ENCODE measurements at places on chromosomes 7 and 10.

GRCh38 chr7:2513702-2514101 is 5.9 kb upstream of the LFNG start:
- no peak for DNase-seq

GRCh38 chr7:138903859-138904435 is 77.2 kb downstream of the KIAA1549 start:
- no peak for DNase-seq

GRCh38 chr7:133763076-133763640 is 364.0 kb upstream of the LRGUK start:
- DNase-seq, result no peak

DNA sequence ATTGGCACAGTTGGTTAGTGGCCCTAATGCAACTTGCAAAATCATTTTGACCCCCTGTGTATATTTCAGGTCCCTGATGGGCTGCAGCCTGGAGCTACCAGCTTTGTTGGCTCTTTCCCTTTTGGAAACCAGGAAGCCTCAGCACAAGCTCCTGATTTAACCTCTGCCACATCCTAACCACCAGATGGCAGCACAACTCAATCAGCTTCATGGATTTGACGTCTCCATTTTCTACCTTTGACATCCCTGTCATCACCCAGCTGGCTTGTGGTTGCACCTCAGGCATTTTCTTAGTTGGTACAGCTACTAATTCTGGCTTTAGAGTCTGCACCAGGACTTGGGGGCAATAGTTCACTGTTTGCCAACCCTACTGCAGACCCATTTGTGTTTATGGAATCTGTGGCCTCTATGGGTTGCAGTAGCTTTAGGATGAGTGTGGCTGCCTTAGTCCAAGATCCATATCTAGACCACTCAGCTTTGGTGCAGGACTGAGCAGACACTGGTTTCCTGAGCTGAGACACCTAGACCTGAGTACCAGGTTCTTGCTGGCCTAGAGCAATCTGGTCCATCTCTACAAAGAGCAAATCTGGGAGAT is 456.2 kb downstream of the REEP3 start:
- peak; percentile 79 for DNase-seq

DNA sequence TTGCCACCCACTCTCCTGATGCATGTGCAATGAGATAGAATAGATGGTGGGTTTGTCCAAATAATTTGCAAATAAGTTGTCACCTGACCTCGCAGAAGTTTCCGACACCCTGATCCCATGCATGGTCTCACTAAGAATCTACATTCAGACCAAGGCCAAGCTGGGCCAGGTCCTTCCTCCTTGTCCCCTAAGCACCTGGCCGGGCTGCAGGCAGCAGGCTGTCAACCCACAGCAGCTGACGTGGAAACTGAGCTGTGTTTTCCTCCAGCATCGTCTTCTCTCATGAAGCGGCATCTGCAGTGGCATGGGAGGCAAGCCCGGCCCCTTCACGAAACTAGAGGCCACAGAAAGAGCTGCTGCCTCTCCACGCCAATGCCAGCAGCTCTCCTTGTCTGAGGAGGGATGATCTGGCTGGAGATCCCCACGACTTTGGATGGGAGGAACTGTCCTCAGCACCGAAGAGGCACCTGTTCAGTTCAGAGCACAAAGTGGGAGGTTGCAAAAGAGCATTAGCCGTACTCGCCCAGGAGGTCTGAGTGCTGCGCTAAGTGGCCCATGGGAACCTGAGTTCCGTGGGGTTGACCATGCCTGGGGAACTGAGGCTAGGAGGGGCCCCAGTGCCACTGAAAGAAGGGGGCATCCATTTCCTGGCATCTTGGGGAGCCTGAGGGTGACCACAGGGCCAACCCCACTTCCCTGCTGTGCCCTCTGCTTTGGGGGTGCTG is 110.5 kb upstream of the INSIG1 start:
- no peak for DNase-seq

DNA sequence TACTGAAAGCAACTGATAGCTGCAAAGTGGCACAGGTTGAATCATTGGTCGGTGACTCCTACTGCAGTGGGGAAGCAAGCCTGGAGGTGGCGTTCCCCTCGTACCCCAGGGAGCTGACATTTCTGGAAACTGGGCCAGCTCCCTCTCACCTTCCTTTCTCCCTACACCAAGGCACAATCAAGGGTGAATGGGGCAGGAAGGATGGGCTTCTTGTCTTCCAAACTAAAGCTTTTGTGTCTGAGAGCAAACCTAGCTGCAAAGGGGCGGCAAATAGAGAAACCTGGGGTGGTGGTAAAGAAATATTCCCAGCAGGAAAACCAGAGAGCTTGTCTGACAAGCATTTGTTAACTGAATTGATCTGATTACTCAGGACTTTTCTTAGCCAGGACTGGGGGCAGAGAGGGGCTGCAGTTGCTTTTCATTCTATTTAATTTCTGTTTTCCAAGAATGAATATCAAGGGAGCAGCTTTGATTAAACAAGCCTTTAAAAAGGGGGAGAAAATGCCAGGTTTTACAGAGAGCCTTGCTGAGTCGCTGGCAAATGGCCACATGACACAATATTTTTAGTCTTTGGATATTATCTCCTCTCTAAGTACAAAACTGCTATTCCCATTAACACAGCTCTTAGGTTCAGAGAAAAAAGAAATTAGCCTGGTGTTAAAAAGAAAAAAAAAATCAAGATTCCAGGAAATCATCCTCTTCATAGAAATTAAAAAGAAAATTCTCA is 27.8 kb downstream of the CDHR3 start:
- DNase-seq, result no peak

DNA sequence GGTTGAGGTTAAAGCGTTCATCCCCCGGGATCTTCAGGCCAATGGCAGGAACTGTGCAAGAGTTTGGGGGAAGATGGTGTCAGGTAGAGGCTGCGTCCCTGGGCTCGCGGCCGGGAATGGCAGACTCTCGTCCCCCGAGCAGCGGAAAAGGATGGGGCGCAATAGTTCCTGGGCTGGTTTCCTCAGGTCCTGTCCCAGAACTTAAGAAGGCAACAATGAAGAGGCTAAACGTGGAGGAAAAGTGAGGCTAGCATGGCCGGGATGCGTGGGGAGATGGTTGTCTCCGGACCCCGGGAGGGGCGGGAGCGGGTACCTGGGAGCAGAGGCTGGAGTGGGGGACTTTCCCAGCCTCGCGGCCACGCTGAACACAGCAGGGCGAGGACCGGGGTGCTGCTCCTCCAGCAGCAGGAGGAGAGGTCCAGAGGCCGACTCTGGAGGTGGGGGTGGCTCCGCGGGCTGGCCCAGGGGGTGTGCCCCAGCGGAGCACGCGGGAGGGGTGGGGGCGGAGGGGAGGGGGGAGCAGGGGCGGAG is 882 bp downstream of the IRF5 start:
- DNase-seq, result no peak

- no peak for DNase-seq
Measured at GRCh38 chr7:33837356-33837851, 67.9 kb upstream of the BMPER start.

DNA sequence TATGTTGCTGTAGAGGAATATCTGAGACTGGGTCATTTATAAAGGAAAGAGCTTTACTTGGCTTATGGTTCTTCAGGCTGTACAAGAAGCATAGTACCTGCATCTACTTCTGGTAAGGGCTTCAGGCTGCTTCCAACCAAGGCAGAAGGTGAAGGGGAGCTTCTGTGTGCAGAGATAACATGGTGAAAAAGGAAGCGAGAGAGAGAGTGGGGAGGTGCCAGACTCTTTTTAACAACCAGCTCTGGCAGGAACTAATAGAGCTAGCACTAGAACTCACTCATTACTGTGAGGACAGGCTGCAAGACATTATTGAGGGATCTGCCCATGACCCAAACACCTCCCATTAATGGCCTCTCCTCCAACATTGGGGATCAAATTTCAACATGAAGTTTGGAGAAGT is 94.5 kb downstream of the KIF20B start:
- DNase-seq, result no peak

- no peak for DNase-seq
Measured at GRCh38 chr7:66641526-66641871, 12.8 kb downstream of the KCTD7 start.

DNA sequence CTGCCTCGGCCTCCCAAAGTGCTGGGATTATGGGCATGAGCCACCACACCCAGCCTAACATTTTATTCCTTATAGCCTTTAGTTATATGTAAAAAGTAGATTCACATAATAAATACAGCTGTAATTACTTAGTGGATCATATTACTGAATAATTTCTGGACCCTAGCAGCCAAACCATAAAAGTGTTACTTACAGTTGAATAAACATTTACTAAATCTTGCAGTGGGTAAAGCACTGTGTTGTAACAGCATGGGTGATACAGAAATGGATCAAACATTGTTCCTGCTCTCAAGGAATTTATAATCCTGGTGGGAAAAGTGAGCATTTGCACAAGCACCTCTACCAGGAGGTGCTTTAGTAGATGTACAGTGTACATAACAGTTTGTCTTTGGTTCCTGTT is 25.0 kb downstream of the BPGM start:
- no peak for DNase-seq

DNA sequence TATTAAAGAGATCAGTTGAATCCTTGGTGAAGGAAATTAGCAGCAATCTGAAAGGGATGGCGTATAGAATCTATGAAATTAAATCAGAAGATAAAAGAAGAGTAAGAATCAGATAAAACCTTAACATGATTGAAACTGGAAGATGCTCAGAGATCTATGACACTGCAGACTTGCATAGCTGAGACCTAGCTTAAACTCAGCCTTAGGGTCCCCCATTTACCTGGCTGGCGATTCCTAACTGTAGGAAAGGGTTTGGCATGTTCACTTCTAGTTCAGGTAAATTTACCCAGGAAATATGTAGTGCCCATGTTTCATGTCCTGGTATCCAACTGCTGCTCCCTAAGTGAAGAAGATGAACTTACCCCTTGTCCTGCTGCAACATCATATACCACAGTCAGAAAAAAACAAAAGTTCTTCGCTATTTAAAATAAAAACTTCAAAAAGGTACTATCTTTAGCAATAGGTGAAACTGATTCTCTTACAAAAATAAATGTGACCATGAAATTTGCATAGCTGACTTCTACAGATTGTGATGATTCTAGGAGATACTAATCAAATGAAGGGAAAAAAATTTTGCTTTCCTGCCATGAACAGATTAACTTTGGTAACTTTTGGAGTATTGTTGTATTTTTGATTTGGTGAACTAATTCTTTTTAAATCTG is 47.8 kb upstream of the TMEM243 start:
- no peak for DNase-seq

- peak; percentile 28 for DNase-seq
Measured at GRCh38 chr7:149126662-149127266, 640 bp upstream of the ZNF425 start.

GRCh38 chr7:29843726-29844125 is 37.4 kb downstream of the WIPF3 start:
- no peak for DNase-seq

- peak; percentile 27 for DNase-seq
Measured at GRCh38 chr7:116652793-116653192, 19.2 kb upstream of the MET start.

DNA sequence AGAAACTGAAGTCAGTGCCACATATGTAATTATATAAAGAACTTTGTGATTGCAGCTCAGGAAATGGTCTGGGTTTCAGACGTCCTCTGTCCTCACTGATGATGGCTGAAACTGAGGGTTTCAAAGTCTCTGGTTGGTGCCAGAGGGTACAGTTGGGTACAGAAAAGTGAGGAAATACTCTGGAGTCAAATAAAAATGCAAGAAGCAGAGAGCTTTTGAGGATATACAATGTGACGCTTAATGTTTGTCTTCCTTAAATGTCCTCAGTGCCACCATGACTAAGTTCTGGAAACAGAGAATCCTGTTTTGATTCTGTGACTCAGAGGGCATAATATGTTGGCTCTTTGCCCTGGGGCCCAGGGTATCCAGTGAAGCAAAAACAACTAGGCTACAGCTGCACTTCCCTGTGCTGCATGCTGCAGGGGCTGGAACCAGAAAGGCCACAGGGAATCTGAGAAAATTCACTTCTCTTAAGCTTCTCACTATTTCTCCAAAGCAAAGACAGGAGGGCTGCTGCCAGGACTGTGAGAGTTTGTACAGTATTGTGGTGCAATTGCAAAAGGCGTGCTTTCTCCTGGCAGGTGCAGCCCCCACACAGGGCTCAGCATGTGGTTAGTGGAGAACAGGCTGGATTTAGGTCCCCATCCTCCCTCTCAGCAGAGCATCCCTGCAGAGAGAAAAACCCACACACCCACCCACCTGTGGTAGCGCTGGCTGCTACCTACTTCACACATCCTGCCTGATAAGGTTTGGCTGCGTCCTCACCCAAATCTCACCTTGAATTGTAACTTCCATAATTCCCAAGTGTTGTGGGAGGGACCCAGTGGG is 169.5 kb upstream of the SVIL start:
- DNase-seq, result peak; percentile 97

- no peak for DNase-seq
Measured at GRCh38 chr7:40276061-40276460, 141.3 kb downstream of the SUGCT start.

DNA sequence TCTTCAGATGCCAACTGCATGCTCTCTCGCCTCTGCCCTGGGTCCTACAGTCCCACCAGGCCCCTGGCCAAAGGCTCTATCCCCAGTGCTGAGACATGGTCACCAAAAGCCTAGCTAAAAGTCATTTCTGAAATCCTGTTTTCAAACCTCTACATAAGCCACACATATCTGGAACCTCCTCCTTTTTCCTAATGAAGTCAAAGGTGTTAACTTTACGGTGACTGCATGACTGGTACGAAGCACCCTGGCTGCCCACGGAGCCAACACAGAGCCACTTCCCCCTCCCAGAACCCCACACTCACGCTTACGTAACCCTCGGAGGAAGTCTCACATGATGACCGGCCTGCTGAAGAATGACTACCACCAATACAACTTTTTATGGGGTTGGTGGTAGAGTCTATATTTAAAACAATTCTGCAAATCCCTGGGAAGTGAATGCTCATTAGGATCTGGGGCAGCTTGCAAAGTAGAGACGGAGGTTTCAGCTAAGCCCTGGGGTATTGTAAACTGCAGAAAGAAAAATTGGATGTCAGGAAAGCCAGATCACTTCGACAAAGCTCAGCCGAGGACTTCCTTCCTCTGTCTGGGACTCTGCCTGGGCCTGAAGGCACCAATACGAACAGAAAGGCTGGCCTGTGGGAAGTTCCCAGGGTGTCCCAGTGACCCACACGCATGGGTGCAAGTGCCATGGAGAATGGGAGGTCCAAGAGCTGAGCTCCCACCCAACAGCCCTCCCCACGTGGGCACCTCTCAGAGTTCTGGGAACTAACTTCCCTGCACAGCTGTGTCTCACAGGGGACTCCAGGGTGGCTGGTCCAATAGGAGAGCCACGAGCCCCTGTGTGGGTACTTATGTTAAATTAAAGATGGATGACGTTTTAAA is 50.7 kb downstream of the PDGFA start:
- DNase-seq, result no peak

- peak; percentile 73 for DNase-seq
Measured at GRCh38 chr7:7114575-7115291, 67.6 kb upstream of the C1GALT1 start.

GRCh38 chr7:12244129-12244528 is 33.0 kb downstream of the TMEM106B start:
- DNase-seq, result peak; percentile 59

DNA sequence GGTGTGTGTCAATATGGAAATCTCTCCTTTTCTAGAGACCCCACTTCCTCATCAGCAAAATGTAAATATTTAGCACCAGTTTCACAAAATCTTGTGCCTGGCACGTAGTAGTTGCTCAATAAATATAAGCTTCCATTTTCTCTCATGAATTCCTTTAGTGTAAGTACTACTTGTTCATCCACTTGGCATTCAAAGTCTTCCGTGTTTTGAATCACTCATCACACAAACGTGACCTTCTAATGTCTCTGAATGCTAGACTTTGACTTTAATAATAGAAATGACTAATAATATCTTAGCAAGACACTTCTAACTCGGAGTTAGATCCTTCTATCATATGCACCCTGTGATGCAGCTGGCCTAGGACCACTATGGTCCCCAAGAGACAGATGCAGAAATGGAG is 168.7 kb upstream of the ZNF32 start:
- no peak for DNase-seq

Measured in PC-3 (cell line).